ENCODE measurements at places on chromosomes 2 and 18. TPM values are rescaled to one million over a fixed set of nuclear protein-coding genes. Genes with fewer than 3 reads are reported as not detected.

FOXI3 gene
- not detected for total RNA-seq

DNA sequence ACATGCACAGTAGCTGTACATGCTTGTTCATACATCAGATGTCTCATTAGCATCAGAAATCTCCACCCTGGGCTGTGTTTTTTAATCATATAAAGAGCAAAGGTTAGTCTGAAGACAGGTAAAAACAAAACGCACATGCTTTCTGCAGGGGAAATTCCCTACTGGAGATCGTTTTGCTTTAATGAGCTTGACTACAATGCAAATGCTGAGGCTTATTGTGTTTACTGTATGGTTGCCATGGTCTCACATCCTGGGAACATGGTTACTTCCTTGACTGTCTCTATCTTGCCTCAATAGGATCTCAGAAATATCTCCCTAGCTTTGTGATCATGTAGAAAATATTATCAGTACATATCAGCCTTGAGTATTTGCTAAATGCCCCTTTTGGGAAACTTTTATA lies 336.5 kb upstream of the TFPI start:
- DNase-seq = no peak

GRCh38 chr2:66164470-66164869 lies 270.5 kb upstream of the MEIS1 start:
- no peak for DNase-seq

POU3F3 gene
- 0.18 TPM for total RNA-seq

GRCh38 chr2:126535408-126535807 lies 120.5 kb upstream of the GYPC start:
- no peak for DNase-seq

GRCh38 chr18:58581265-58581664 lies 47.6 kb downstream of the ALPK2 start:
- no peak for DNase-seq

KLF11 gene
- 6.9 TPM for total RNA-seq

DNA sequence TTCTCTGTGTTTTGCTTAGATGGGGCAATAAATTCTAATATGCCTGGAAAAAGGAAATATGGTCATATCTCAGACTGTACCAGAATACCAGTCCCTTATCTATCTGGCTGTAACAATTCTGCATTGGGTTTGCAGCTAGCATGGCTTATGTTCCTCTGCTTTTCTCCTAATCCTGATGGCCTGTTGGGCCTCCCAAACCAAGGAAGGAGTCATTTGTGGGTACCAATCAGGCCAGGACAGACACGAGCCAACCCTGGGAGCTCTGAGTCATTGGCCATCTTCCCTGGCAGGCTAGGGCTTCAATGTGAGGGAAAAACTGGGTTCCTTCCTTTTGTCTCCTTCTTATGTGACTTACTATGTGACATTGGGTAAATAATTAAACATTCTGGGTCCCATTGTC lies 12.0 kb downstream of the SMARCAL1 start:
- no peak for DNase-seq

TUBA3E gene
- not detected for total RNA-seq

APCDD1 gene
- 5.4 TPM for total RNA-seq

DNA sequence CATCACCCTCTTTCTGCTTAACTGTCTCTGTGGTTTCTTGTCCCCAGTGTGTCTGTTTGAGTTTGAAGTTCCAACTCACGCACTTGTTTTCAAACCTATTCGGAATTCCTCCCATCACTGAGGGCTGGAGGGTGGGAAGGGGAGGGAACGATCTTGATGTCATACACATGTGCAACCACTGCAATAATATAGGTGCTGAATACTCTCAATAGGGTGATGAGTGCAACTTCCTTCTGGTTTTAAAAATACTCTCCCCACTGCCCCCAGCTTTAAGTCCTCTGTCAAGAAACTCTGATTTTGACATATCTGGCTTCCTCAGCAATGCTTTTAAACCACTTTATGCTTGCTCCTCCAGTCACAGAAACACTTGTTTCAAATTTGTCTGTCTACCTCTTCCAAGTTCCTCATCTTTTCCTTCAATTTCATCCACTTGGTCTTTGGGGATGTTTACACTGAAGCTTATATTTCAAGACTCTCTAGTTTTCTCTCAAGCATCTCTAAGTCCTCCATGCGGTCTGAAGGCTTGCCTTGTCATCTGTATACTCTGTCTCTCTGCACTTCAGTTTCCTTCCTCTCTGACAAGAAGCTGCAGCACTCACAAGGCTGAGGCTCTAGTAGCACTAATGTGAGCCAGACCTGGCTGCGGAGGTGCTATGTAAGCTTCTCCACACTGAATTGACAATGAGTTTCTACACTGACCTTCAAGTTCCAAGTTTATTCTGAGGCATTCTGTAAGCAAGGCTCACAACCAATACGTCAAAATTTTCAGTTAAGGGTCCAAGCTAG lies 422.3 kb downstream of the ZEB2 start:
- DNase-seq = no peak

ALK gene
- 1.3 TPM for total RNA-seq

RBFA gene
- total RNA-seq = 2.5 TPM

- DNase-seq = no peak
These were observed 75.0 kb downstream of the TNS1 start for GRCh38 chr2:217927601-217928323.

GRCh38 chr2:216560838-216561270 lies 62.2 kb downstream of the RPL37A start:
- DNase-seq = no peak

DNA sequence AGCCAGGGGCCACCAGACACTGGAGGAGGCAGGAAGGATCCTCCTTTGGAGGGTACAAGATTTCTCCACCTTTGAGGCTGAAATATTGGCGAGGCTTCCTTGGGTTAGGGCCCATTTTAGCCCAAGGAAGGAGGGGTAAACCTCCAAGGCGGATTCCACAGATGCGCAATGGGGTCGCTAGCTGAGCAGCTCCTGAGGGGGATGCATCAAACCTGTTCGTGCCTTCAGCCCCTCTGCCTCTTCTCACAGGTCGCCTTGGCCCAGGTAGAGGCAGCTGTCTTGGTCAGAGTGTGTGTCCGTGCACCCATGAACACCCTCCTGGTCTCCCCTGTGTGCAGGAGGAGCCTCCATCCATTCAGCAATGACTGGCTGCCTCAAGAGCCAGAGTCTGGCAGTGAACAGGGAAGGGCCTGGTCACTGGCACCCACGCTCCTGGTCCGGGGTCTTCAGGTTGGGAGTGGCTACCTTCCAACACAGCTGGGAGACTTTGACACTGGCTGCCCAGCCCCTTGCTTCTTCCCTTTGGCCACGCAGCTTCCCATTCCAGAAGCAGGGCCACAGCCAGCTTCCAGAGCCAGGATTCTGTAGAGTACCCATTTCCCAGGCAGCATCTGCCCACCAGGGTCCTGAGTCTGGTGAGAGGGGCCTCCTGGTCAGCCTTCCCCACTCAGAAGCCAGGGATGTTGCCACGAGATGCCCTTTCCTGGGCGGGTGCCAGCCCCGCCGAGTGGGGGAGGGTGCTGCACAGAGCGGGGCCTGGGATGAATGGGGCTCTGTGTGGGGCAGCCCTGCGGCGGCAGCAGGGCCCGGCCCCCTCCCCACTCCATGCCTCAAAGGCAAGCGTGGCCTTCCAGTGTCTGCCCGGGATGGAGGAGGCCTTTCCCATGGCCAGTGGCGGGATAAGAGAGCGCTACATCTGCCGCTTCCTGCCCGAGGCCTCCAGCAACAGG lies 95.8 kb upstream of the GPC1 start:
- no peak for DNase-seq

SERPINB3 gene
- total RNA-seq = not detected

DNA sequence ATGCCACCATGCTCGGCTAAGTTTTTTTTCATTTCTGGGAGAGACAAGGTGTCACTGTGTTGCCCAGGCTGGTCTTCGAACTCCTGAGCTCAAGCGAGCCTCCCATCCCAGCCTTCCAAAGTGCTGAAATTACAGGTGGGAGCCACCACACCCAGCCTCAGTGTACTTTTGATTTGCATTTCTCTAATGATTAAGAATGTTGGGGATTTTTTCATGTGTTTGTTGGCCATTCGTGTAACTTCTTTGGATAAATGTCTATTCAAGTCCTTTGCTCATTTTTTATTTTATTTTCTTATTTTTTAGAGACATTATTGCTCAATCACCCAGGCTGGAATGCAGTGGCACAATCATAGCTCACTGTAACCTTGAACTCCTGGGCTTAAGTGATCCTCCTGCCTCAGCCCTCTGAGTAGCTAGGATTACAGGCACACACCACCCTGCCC lies 73.1 kb downstream of the TMEM185B start:
- DNase-seq = no peak

- DNase-seq = no peak
These were observed 206.2 kb downstream of the SRBD1 start for GRCh38 chr2:45404807-45405297.

GCKR gene
- 0.53 TPM for total RNA-seq

TXNDC2 gene
- total RNA-seq = not detected

KCNE4 gene
- total RNA-seq = 0.54 TPM

GRCh38 chr2:26644188-26644835 lies 3.1 kb upstream of the CIB4 start:
- DNase-seq = no peak

KIAA2012 gene
- total RNA-seq = not detected

GRCh38 chr18:58024139-58024538 lies 19.9 kb upstream of the NEDD4L start:
- no peak for DNase-seq

- DNase-seq = no peak
These were observed 52.7 kb downstream of the ATOH8 start for GRCh38 chr2:85806358-85807118.

CCDC68 gene
- total RNA-seq = 78.2 TPM

DNA sequence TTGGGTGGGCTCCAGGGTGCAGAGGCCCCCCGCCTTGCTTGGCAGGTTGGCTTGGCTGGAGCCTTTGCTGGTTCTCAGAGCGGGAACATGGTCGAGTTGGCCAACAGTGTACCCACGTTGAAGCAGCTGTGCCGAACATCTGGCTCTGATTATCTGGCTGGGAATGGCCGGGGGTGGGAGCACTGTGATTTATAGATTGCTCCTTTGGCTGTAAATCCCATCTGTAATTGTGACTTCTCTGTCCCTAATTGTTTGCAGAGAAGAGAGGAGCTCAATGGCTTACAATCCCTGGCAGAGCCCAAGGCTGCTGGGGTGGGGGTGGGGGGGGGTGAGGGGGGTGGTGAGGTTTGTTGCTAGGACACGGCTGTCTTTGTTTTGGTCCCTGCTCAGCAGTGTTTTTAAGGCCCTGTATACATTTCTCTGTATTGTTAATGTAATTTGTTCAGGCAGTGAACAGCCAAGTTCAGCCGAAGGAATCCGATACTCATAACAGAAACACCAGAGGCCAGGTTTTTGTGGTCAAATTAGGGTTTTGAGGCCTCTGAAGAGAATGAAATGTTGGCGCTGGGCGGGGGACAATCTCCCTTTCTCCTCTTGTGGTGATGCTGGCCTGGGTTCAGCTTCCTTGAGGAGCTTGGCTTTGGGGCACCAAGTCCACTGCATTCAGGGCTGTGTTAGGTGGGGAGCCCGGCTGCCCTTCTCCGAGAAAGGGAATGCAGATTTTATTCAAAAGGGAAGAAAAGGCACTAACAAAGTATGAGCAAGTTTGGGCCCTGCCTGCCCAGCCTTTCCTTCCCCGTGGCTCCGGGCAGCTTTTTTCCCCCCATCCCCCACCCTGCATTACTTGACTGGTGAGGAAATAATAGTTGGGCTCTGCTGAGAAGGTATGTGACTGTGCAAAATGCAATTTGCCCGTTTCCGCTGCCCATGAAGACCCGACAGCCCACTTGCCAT lies 82.5 kb downstream of the TCF7L1 start:
- DNase-seq = no peak

DNA sequence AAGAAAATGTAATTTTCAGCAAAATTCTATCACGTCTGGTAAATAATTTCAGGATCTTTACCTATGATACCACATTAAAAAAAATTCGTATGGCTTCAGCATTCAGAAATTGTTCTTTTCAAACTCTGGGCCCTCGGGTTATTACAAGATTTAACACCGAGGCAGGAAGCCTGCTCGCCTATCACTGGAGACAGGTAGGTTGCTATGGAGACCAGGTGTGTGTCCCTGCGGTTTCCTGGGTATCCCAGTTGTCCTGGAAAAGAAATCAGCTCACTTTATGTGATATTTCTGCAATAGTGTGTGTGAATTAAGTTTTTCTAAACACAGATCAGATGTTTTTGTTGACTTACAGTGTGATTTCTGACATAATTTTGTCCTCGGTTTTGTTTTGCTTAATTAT lies 14.2 kb downstream of the HPCAL1 start:
- DNase-seq = no peak

COBLL1 gene
- 59.4 TPM for total RNA-seq

DNA sequence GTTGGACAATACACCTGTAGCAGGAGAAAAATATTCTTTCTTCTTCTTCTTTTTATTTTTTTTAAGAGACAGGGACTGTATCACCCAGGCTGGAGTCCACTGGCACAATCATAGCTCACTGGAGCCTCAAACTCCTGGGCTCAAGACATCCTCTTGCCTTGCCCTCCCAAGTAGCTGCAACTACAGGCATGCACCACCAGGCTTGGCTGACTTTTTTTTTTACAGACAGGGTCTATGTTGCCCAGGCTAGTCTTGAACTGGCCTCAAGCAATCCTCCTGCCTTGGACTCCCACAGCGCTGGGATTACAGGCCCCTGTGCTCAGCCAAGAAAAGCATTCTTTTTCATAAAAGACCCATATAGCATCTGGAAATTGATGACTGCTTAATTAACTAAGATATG lies 17.1 kb upstream of the ARHGAP28 start:
- DNase-seq = no peak

SNRNP27 gene
- 99.0 TPM for total RNA-seq

HMSD gene
- total RNA-seq = not detected

- no peak for DNase-seq
These were observed 27.5 kb upstream of the MARCHF7 start for GRCh38 chr2:159684796-159685195.

ASB1 gene
- total RNA-seq = 20.1 TPM

SLC11A1 gene
- total RNA-seq = 4.6 TPM

DNA sequence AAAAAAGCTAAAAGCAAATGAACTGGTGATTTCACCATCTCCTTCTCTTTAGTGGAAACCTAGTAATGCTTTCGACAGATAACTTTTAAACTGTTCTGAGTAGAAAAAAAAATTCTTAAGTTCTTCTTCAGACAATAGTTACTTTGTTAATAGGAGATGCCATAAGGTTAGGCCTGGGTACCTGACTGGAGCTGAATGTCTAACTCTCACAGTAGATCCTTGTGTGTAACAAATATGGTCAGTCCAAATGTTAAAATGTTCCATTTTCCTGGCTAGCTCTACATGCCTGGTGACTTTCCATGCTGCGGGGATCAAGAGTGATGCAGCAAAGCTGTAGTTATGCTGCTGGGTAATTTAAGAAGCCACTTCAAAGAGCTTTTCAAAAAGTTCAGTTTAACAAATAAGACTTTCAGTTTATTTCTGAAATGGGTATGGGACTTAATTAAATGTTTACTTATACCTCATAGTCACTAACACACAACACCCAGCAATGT lies 264.0 kb upstream of the SESTD1 start:
- no peak for DNase-seq

GRCh38 chr2:214215107-214215506 lies 195.7 kb upstream of the VWC2L start:
- DNase-seq = no peak

DNA sequence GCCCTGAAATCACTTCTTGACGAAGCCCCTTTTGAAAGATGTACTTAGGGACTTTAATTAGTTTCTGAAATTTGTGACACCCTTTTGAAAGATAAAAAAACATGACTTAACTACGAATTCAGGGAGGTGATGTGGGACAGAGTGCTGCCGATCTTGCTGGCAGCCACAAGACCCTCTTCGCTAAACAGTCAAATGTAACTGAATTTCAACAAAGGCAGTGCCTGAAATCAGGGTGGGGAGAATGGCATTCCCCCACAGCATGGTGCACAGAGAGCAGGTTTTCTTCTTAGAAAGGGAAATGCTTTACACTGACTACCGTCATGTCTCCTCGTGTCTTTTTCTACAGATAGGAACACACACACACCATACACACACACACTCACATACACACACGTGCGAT lies 640.2 kb upstream of the POU3F3 start:
- no peak for DNase-seq

DBI gene
- 121 TPM for total RNA-seq

Measured in Peyer's patch (tissue), 4 donors.